ENCODE measurements at places on chromosomes 11 and 22. TPM values are rescaled to one million over a fixed set of nuclear protein-coding genes. Genes with fewer than 3 reads are reported as not detected.

Gene TRPM5
- 0.10 TPM for total RNA-seq

Gene OR51B2
- 0.20 TPM for total RNA-seq

Gene APOBEC3B
- 2.1 TPM for total RNA-seq

- DNase-seq = no peak
These were observed 10.6 kb downstream of the KCNC1 start for GRCh38 chr11:17745023-17745772.

DNA sequence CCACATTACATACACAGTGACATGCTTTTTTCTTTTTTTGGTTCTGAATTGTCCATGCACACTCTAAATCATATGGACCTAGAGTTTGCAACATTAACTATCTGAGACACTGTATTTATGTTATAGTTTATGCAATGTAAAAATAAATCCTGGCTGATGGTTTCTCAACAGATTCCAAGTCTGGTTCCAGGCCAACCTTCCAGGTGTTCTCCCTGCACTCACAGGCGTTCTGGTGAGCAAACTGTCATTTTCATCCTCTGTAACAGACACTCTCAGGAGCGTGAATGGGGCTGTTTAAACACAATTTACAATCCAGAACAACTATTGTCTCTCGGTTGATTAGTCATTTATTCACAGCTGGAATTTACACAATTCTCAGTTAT lies 36.5 kb upstream of the ANKK1 start:
- DNase-seq = no peak

- DNase-seq = no peak
These were observed 51.0 kb downstream of the MTNR1B start for GRCh38 chr11:93020248-93021046.

DNA sequence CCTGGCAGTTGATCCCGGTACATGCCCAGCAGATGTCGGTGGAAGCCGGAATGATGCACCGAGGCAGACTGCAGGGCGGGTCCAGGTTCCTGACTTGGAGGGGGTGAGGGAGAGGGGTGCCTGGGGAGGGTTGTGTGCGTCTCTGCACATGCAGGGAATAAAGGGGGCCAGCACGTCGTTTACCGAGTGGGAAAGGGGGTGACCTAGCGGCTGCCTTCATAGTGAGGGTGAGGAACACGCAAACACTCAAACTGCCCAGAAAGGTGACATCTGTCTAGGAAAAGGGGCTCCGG lies 801.7 kb downstream of the TBC1D22A start:
- no peak for DNase-seq

DNA sequence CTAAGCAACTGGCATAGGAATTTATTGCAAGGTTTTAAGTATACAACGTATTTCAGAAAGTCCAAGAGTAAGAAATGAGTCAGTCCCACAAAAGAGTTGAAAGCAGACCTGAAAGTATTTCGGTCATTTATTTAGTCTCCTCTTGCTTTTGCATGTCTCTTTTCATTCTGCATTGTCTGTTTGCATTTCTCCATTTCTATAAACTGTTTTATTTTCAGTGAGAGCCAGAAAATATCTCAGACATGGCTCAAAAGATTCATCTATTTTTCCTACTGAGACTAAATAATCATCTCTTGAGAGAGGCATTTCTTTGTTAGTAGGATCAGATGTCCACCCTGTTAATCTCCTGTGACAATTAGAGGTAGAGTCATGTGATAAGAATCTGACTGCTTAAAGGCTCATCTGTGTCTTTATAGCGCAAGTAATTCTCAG lies 219.1 kb upstream of the CCDC179 start:
- no peak for DNase-seq
